ENCODE measurements at places on chromosomes 1 and 21.
A peak's percentile ranks its signal among the peaks of the same experiment; 100 is the strongest.

DNA sequence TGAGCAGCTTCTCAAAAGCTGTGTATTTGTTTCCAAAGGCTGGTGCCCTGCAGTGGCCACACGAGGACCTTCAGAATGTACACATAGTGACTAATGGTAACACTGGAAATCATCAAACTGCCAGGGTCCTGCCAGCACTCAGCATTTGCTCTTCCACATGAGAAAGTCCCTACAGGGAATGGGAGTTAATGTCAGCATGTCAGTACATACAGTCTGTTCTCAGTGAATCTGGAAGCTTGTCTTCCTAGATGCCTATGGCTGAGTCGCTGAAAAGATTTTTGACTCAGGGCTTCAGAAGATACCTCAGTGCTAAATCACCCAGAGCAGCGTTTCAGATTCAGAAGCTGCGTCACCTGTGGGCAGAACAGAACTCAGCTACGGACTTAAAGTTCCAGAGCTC, 108.2 kb downstream of the CDC7 start:
- no peak for DNase-seq

GRCh38 chr21:36624105-36624504, 74.8 kb upstream of the SIM2 start:
- no peak for DNase-seq

- DNase-seq, result no peak
Observed at GRCh38 chr1:177351361-177352108, 180.8 kb downstream of the BRINP2 start.

DNA sequence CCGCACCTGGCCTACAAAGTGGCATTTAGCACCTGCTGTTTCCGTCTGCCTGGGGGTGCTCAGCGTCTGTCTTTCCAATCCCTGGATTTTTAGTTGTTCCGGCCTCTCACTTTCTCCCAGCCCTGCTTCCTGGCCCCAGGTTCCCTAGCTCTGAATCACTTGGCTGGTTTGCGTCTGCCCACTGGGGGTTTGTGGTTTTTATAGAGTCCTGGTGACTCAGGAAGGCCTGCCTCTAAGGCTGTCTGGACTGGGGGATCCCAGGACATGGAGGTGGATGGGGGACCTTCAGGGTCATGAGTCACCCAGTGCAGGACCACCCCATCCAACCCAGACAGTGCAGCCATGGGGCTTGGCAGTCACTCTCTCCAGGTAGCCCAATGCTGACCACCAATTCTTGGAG, 53.5 kb downstream of the MRPL37 start:
- no peak for DNase-seq

- no peak for DNase-seq
Observed at GRCh38 chr1:167312871-167313270, 92.2 kb downstream of the POU2F1 start.

- DNase-seq, result no peak
Observed at GRCh38 chr1:6140413-6140812, 39.7 kb downstream of the CHD5 start.

DNA sequence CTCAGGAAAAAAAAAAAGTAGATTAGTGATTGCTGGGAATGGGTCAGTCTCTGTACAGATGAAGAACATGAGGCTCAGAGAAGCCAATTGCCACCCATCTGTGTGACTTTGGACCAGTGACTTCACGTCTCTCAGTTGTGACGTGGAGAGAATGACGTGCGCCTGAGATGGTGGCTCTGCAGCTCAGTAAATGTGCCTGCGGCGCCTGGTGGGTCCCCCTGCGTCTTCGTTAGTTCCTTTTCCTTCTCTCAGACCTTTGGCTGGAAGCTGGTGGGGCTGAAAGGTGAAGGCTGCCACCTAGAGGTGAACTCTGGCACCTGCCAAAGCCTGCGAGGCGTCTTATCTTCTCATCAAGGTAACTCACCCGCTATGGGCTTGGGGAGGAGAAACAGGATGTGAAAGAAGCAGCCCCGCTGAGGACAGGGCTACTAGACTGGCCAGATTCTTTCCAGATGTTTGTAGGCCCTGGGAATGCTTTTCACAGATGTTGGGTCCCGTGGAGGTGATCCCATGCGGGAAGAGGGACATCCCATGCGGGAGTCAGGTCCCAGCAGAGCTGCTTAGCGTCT, 8.7 kb upstream of the E2F2 start:
- peak; percentile 67 for DNase-seq

DNA sequence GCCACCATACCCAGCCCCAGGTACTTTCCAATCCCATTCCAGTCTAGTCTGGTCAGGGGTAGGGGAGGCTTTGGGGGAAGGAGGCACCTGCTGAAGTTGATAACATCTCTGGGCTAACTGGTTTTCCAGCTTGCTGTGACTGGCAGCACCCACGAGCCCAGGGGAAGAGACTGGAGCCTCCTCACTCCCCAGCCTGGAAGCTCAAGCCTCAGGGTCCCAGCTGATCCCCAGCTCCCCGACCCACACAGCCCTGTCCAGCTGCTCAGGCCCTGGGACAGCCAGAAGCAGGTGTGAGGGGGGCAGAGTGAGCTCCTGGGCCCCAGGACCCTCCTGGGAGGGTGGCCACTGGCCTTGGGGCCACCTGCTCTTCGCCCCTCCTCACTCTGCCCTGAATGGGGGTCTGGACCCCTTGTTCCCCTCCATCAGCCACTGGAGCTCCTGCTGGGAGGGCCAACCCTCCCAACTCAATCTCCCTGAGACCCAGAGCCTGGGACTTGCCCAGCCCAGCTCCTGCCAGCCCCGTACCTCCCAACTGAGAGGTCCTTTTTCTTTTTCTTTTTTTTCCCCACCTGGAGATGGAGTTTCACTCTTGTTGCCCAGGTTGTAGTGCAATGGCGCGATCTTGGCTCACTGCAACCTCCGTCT, 23.5 kb upstream of the RNU1-4 start:
- no peak for DNase-seq

DNA sequence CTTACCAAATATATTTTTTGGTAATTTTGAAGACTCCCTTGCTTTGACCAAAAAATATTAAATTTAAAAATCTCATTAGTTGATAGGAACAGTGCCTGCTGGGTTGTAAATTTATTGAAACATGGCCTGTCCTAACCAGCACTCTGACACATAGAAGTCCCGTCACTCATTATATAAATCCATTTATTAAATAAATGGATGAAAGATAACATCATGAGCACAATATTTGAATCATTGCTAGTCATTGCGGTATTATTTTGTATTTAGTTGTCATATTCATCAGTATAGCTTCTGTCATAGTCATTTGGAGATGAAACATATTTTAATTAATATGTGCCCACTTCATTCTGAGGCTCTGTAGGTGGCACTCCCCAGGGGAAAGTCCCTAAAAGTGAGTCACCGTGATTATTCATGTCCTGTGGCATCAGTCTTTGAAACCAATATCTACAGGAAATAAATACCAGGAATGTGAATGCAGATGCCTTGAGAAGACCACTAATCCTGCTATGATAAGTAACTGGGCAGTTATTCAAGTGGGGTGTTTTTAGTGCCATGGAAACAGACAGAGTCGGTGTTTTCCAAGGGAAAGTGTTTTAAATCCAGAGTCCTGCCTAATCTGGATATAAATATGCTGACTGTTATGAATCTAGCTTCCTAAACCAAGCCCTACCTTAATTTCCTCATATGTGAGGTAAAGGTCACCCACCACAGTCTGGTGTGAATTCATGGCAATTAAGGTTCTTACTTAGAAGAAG, 302.0 kb downstream of the DUSP10 start:
- no peak for DNase-seq

DNA sequence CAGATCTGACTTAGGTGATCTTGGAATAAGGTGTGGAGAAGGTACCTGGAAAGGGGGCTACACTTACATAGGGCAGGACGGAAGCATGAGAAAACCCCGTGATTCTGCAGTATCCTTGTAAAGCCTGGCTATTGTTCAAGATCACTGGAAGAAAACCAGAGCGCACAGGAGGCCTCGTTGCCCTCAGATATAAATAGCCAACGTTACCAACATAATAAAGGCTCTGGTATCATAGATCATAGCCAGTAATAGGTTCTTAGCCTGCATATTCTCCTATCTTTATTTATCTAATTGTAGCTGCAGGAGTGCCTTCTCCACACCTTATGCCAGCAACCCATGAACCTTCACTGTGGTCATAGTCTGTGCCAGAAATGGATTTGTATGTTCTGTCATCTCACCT, 35.9 kb upstream of the MPZL1 start:
- no peak for DNase-seq

DNA sequence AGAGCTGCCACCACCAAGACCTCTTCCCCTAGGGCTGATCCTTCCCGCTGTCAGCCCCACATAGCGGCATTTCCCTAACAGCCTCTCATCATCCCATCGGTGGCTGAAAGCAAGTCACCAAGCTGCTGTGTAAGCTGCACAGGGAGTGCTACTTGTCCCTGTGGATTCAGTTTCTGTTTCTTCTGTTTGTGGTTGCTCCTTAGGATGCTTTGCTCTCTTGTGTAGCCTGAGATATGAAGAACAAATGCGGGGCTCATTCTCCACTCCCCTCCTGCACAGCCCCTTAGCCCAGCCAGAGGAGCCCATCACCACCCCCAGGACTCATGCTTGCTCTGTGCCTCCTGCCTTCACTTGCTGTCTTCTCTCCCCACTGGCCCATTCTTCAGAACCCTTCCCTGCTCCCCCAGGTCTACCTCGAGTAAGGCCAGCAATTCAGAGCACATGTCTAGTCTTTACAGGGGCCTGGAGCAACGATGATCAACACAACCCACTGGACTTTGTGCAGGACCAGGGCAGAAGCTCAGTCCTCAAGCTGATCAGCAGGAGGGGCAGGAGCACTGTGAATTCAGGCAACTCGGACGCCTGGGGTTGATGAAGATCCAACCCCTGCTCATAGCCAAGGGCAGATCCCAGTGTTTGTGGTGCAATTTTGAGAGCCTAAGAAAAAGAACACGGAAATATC, 82.6 kb upstream of the GALNT2 start:
- no peak for DNase-seq

GRCh38 chr1:198662821-198663220, 24.0 kb downstream of the PTPRC start:
- DNase-seq, result no peak

GRCh38 chr1:69898403-69898947, 306.9 kb downstream of the LRRC40 start:
- no peak for DNase-seq

- DNase-seq, result no peak
Observed at GRCh38 chr1:212918824-212919223, 31.5 kb upstream of the VASH2 start.

- no peak for DNase-seq
Observed at GRCh38 chr1:207829576-207829975, 77.7 kb downstream of the CD46 start.

GRCh38 chr1:248611883-248612414, 14.4 kb upstream of the OR2T10 start:
- no peak for DNase-seq

GRCh38 chr1:13701271-13701640, 1.3 kb downstream of the PRDM2 start:
- no peak for DNase-seq

DNA sequence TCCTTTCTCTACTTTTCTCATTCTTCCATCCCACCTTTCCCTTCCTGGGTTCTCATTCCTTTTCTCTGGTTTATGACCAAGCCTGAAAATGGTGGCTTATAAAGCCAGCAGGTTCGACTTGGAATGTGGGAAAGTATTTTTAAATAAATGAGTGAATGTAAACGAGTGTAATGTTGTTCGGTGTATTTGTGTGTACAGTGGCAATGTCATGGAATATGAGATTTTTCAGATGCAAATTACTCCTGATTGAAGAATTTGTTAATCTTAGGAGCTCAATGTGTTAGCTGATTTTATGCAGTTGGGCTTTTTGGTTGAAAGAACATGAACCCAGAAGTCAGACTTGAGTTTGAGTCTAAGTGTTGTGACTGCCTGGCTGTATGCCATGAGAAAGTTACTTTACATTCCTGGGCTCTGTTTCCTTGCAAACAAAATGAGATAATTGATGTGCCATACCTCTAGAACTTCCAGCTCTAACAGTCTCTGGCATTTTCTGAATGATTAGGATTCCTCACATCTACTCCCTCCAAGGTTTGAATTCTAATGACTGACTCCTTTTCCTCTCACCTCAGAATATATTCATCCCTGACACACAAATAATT, 6.6 kb downstream of the SGIP1 start:
- no peak for DNase-seq

- no peak for DNase-seq
Observed at GRCh38 chr1:194333240-194333639, 1146.8 kb upstream of the B3GALT2 start.

DNA sequence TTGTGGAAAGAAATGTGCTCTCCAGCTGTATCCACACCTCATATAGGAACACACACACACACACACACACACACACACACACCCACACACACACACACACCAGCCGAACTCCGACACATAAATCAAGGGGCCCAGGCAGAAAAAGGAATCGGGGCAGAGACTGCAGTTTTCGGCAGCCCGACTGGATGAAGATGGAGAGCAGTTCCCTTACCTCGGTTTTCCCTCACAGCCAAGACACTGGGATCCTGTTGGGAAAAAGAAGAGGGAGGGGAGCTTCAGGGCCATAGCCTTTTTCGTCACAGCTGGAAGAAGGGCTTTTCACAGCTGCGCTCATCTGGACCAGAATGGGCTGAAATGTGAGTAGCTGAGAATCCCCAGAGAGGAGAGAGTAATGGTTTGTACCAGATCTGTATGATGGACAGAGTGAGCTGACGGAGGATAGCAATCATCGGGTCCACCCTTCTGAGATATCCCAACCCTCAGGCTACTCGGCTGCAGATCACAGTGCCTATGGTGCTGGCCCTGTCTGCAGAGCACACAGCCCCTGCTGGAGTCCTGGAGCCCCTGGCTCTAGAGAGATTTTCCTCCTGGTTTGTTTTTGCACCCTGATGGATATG, 37.7 kb downstream of the PIK3C2B start:
- DNase-seq, result no peak

- peak; percentile 90 for DNase-seq
Observed at GRCh38 chr1:155859234-155859829, at the start of gene SYT11. SYT11 (plus strand) TSS chr1:155859567; CDS start chr1:155859762, 195 bp downstream.

DNA sequence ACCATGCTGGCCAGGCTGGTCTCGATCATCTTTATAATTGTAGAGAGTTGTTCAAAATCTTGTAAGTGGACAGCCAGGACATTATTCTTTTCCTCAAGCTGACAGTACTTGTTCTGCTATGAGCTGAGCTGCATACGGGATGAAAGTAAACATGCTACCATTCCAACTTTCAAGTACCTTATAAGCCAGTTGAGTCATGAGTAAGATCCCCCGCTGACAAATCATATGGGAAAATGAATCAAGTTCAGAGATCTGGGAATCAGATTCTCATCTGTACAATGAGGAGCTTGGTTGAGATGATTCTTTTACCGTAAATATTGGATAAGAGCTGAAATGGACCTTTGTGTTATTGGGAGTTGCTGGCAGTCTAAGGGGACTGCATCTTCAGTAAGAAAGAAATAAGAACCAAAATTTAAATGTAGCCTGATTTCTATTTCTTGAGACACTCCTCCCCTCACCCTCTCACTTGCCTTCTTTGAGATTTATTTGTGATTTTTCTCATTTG, 62.7 kb downstream of the CENPF start:
- DNase-seq, result no peak

DNA sequence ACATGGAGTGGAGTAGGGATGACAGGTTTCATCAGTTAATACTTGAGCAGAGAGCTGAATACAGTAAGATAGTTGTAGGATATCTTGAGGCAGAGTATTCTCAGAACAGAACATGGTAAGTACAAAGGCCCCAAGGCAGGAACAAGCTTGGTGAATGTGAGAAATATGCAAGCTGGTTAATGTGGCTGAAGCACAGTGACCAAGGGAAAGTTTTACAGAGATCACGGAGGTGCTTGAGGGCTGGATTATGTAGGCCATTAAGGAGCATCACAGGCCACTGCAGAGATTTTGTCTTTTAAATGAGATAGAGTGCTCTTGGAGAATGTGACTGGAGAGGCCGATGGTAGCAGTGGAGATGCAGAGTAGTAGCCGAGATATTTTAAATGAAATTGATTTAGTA, 54.0 kb upstream of the BOLA1 start:
- no peak for DNase-seq

- no peak for DNase-seq
Observed at GRCh38 chr1:155761736-155762405, 73.0 kb downstream of the DAP3 start.
